Fibroblast of pulmonary artery (primary cell): ENCODE measurements at places on chromosomes 1 and 21.

- peak; percentile 8 for DNase-seq
Measured at GRCh38 chr1:42479621-42480020, 16.5 kb downstream of the CCDC30 start.

DNA sequence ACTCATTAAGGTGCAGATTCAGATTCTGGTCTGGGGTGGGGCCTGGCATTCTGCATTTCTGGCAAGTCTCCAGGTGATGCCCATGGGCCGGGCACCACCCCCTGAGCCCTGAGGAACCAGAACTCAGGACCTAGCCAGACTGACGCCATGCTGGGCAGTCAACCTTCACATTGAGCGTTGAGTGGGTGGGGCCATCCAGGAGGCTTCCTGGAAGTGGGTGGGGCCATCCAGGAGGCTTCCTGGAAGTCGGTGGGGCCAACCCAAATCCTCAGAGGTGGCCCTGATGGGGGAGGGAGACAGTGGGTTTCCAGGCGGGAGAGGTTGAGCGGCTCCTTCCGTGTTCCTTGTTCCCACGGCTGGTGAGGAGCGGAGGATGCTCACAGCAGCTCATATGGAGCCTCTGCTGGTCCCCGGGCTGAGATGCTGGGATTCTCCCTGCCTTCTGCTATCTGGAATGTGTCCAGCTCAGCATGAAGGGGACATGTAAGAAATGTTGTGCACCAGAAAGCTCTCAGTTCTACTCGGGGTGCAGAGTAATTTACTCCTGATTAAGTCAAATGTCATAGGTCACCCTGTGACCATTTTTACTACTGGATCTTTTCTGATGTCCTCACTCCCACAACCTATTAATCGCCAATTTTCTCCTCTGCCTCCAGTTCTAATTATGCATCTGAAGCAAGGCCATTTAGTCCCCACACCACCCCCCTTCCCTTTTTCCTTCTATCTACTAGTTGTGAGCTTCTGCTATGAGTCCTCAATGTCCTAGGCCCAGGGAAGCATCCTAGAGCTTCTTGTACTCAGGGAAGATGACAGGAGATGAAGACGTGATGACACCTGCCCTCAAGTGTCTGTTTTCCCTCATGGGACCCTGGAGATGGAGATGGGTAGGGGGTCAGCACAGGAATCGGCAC, 435.4 kb downstream of the PTPRU start:
- DNase-seq, result no peak

GRCh38 chr1:39970274-39970673, 15.3 kb downstream of the MFSD2A start:
- no peak for DNase-seq

- DNase-seq, result peak; percentile 43
Measured at GRCh38 chr1:24191860-24192259, 4.8 kb upstream of the IFNLR1 start.

- DNase-seq, result peak; percentile 5
Measured at GRCh38 chr1:7553042-7553690, 217.9 kb upstream of the VAMP3 start.

DNA sequence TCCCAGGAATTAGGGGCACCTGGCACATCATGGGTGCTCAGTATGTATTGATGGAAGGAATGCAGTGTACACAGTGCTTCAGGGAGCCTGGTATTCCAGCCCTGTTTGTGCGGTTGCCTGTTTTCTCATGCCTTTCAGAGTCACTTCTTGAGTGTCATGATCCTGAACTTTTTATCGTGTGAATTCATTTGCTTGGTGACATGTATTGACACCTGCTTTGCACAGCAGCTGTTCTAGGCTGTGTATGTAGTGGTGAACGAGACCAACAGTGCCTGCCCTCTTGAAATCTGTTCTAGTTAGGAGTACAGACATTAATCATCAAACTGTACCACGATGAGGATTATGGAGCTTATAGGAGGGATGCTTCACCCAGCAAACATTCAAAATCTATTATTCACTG, 6.1 kb downstream of the HTR6 start:
- DNase-seq, result no peak
